ENCODE measurements at places on chromosomes 4 and X. TPM values are rescaled to one million over a fixed set of nuclear protein-coding genes. Genes with fewer than 3 reads are reported as not detected.

DNA sequence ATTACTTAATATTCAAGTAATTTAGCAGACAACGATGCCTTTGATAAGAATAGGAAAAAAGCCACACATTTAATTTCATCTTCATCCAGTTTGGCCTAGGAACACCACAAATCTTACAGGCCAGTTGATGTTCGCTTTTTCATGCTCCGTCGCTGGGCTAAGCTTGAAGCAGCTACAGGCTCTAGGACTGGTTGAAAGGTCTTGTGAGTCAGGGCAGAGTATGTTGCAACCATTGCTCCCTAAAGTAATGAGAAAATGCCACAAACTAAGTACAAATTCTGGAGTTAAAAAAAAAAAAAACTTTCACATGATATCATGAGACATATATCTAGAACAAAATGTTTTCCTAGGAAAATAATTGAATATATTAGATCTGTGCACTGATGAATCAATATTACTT, 123.8 kb downstream of the RPS6KA6 start:
- no peak overlapping the region for H3K4me3 ChIP-seq
- H3K36me3 ChIP-seq, result no peaks in the 10 kb centered on the region
- H3K27ac ChIP-seq, result no peak overlapping the region
- H3K27me3 ChIP-seq, result no peaks in the 10 kb centered on the region

GRCh38 chr4:178275671-178276360, 833.6 kb upstream of the AGA start:
- H3K4me1 ChIP-seq, result no peaks in the 10 kb centered on the region
- H3K27ac ChIP-seq, result no peak overlapping the region
- no peaks in the 10 kb centered on the region for H3K27me3 ChIP-seq
- H3K36me3 ChIP-seq, result no peaks in the 10 kb centered on the region
- no peak overlapping the region for H3K4me3 ChIP-seq
- no peak for DNase-seq

- DNase-seq, result no peak
- no peak overlapping the region for H3K27ac ChIP-seq
- no peak overlapping the region for H3K4me3 ChIP-seq
- H3K27me3 ChIP-seq, result no peaks in the 10 kb centered on the region
- H3K4me1 ChIP-seq, result no peaks in the 10 kb centered on the region
Measured at GRCh38 chr4:133997436-133997835, 204.2 kb downstream of the PABPC4L start.

DNA sequence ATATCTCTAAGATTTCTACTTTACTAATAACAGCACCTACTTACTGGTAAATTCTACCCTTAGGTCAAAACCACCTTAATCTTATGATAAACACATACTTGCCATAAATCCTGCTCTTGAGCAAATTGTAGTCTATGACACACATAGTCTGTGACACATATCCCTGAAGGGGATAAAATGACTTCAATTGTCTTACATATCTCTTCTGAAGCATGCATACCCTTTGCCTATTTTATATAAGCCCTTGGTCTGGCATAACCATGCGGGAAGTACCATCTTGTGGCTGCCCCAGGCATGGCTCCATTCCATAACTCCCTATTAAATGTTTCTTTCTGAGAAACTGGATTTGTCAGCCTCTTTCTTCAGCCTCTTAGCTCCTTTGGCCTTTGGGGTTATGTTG, 248.9 kb downstream of the SLC7A11 start:
- H3K4me1 ChIP-seq, result no peaks in the 10 kb centered on the region
- no peak overlapping the region for H3K27ac ChIP-seq
- no peaks in the 10 kb centered on the region for H3K27me3 ChIP-seq
- H3K36me3 ChIP-seq, result no peaks in the 10 kb centered on the region
- DNase-seq, result no peak
- no peak overlapping the region for H3K4me3 ChIP-seq

DNA sequence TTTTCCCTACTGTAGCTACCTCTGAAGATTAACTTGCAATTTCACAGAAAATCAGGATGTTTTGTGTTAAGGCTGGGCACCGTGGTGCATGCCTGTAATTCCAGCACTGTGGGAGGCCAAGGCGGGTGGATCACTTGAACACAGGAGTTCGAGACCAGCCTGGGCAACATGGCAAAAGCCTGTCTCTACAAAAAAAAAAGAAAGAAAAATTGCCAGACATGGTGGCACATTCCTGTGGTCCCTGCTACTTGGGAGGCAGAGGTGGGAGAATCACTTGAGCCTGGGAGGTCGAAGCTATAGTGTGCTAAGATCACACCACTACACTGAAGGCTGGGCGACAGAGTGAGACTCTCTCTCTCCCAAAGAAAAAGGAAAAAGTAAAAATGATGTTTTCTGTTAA, 27.4 kb downstream of the APELA start:
- DNase-seq, result no peak
- H3K4me1 ChIP-seq, result no peaks in the 10 kb centered on the region
- H3K27me3 ChIP-seq, result no peaks in the 10 kb centered on the region

GRCh38 chrX:150897421-150898320, 797 bp downstream of the CD99L2 start:
- no peak for DNase-seq
- no peaks in the 10 kb centered on the region for H3K27me3 ChIP-seq
- no peaks in the 10 kb centered on the region for H3K36me3 ChIP-seq

- peak; percentile 41 for DNase-seq
- H3K27me3 ChIP-seq, result no peaks in the 10 kb centered on the region
- H3K4me3 ChIP-seq, result peak overlapping the region; percentile 13
- H3K27ac ChIP-seq, result peak overlapping the region; percentile 84
Measured at GRCh38 chrX:107654872-107655761, 26.8 kb downstream of the PRPS1 start.

GRCh38 chr4:25095837-25096236, 64.4 kb downstream of the SEPSECS start:
- H3K4me3 ChIP-seq, result no peak overlapping the region
- H3K27ac ChIP-seq, result no peak overlapping the region
- no peaks in the 10 kb centered on the region for H3K4me1 ChIP-seq

GRCh38 chr4:102318105-102318504, 27.2 kb downstream of the SLC39A8 start:
- no peaks in the 10 kb centered on the region for H3K36me3 ChIP-seq
- H3K4me3 ChIP-seq, result no peak overlapping the region
- no peak for DNase-seq

DNA sequence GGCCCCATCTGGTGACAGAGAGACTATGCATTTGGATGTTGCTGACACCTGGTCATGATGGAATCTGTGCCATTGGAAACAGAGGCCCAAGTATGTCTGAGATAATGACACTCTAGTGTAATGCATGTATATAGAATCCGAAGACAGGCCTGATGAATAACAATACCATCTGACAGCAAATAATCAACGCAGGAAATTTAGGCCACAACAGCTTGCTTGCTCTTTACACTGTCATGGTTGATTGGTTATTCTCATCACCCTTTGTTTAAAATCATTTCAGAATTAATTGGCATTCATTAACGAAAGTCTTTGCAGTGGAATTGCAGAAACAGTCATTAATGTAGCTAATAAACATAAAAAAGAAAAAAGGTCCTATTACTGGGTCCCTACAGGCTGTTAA, 194.8 kb downstream of the AFF2 start:
- H3K36me3 ChIP-seq, result no peaks in the 10 kb centered on the region
- no peaks in the 10 kb centered on the region for H3K27me3 ChIP-seq
- no peak overlapping the region for H3K4me3 ChIP-seq
- H3K27ac ChIP-seq, result no peak overlapping the region
- no peak for DNase-seq

DNA sequence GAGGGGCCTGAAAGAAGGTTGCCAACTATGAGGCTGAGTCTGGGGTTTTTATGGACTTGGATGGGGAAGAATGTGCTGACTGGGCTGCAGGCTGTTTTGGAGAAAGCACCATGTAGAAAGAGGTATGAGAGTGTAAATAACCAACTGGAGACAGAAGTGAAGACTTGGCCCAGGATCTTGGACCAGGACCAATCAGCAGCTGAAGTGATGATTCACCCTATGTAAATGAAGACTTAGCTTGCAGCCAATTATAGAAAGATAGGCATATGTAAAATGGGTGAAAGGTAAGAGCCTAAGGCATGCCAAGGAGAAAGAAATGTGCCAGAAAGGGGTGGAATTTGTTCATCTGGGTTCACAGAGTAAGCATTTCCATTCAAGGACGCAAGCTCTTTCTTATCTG, 856.7 kb upstream of the PRKX start:
- no peaks in the 10 kb centered on the region for H3K36me3 ChIP-seq
- no peaks in the 10 kb centered on the region for H3K27me3 ChIP-seq
- no peak overlapping the region for H3K27ac ChIP-seq
- no peak for DNase-seq
- H3K4me1 ChIP-seq, result no peaks in the 10 kb centered on the region

- H3K4me3 ChIP-seq, result no peak overlapping the region
- H3K27me3 ChIP-seq, result no peaks in the 10 kb centered on the region
- peaks cover 18% of the 10 kb centered on the region for H3K4me1 ChIP-seq
- no peak overlapping the region for H3K27ac ChIP-seq
- H3K36me3 ChIP-seq, result no peaks in the 10 kb centered on the region
Measured at GRCh38 chr4:121076416-121076815, 4.1 kb upstream of the NDNF start.

GRCh38 chr4:59831746-59832145, 1368.4 kb upstream of the ADGRL3 start:
- H3K36me3 ChIP-seq, result no peaks in the 10 kb centered on the region
- no peaks in the 10 kb centered on the region for H3K27me3 ChIP-seq
- H3K4me3 ChIP-seq, result no peak overlapping the region
- no peaks in the 10 kb centered on the region for H3K4me1 ChIP-seq

DNA sequence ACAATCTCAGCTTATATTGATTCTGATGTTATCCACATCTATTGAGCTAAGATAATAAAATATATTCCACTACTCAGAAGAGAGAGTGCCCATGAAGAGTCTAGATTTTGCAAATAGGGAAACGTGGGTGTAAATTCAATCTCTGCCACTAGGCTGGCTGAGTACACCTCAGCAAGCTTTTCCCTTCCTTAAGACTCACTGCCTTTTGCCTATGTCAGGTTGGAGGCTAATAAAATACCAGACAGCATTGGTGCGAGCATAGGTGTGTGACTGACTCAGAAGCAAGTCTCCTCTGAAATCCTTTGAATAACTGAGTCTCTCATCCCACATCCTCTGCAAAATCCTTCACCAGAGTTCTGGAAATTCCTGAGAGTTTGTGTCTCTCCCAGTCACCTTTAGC, 405.4 kb upstream of the CPEB2 start:
- no peaks in the 10 kb centered on the region for H3K36me3 ChIP-seq
- no peaks in the 10 kb centered on the region for H3K4me1 ChIP-seq
- H3K27ac ChIP-seq, result no peak overlapping the region
- DNase-seq, result no peak

Gene PJA1
- 14.6 TPM for total RNA-seq

Gene TKTL1
- total RNA-seq, result not detected

Gene TMSB15A
- 3.0 TPM for total RNA-seq

Gene PLK4
- total RNA-seq, result 2.3 TPM

Gene CLIC2
- total RNA-seq, result 54.3 TPM

All from upper lobe of left lung (tissue), 6 donors.